Right ventricle myocardium inferior (tissue), 1 donor: ENCODE measurements at places on chromosomes 12 and 14. TPM values are rescaled to one million over a fixed set of nuclear protein-coding genes. Genes with fewer than 3 reads are reported as not detected.

The CD69 gene
- 0.32 TPM for total RNA-seq

The PNMA1 gene
- total RNA-seq: 14.9 TPM

The EGLN3 gene
- total RNA-seq: 136 TPM

GRCh38 chr12:105104762-105105161, 2.8 kb upstream of the WASHC4 start:
- DNase-seq: no peak

DNA sequence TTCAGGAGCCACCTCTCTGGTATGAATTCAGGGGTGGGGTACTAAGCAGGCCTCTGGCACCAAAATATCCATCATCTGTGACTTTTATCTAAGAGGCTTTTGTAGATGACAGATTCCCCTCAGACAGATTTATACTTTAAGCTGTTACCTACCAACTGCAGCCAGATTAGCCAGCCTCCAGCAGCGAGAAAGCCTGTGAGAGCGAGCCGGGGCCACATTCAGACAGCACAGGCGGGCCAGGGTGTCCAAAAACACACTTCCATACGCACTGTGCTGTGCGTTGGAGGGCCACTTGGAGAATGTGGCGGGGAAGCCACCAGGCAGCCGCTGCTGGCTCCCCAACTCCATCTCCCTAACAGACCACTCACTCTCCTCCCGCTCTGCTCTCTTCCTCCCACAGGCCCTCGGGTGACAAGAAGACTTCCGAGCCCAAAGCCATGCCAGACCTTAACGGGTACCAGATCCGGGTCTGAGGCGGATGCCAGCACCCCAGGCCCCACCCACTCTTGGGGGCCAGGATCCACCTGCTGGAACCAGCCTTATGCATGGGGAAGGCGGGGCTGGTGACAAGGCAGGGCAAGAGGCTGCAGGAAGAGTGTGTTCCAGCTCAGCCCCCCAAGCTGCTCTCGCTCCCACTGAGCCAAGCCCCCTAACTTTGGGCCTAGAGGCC, 17.4 kb downstream of the VASH1 start:
- DNase-seq: no peak

DNA sequence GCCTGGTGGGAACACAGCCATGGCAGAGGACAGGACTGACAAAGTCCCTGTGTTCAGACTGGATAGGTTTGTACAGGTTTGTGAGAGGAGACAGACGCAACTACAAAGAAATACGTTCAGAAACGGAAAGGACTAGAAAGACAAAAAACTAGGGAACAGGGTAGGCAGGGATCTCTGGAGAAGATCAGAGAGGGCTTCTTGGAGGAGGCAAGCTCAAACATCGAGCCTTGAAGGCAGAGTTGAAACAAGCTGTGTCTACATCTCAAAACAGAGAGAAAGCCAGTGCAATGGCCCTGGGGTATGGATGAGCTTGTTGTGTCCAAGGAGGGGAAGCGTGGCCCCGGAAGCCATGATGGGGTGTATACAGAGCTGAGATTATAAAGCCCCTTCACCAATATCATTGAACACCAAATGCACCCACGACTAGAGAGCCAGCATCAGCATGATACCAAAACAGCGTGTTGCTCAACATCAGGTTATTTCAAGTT, 89.6 kb upstream of the NCOR2 start:
- no peak for DNase-seq

DNA sequence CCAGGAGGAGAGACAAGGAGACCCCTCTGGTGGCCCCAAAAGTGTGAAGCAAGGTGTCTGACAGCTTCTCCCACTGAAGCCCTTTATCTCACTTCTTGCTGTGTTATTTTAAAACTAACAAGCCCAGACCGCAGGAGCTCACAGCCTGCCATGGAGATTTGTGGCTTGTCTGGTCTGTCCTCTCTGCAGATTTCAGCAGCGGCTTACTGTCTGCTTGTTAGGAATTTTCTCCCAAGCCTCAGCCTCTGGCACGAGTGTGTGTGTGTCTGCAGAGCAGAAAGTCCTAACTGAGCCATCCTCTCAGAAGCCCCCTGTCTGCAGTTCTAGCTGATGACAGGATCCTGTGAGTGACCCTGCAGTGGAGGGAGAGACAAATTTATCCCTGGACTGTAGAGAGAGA, 87.9 kb upstream of the HSPB8 start:
- no peak for DNase-seq

DNA sequence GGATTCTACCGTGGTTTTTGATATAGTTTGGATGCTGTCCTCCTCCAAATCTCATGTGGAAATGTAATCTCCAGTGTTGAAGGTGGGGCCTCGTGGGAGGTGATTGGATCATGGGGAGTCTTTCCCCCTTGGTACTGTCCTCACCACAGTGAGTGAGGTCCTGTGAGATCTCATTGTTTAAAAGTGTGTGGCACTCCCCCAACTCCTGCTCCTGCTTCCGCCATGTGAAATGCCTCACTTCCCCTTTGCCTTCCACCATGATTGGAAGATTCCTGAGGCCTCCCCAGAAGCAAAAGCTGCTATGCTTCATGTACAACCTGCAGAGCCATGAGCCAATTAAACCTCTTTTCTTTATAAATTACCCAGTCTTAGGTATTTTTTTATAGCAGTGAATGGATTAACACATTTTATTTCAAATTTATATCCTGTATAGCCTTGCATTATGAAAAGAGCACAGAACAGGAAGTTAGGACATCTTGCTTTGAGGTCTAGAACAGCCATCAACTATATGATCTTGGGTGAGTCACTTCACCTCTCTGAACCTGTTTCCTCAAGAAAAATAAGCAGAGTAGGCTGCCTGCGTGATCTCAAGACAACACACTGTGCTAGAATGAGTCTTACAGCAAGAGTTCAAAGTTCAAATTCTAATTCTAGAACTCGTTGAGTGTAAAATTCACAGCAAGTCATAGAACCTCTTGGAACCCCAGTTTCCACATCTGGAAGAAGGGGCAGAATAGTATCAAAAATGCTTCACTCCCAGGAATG, 160.9 kb upstream of the EEA1 start:
- DNase-seq: no peak

DNA sequence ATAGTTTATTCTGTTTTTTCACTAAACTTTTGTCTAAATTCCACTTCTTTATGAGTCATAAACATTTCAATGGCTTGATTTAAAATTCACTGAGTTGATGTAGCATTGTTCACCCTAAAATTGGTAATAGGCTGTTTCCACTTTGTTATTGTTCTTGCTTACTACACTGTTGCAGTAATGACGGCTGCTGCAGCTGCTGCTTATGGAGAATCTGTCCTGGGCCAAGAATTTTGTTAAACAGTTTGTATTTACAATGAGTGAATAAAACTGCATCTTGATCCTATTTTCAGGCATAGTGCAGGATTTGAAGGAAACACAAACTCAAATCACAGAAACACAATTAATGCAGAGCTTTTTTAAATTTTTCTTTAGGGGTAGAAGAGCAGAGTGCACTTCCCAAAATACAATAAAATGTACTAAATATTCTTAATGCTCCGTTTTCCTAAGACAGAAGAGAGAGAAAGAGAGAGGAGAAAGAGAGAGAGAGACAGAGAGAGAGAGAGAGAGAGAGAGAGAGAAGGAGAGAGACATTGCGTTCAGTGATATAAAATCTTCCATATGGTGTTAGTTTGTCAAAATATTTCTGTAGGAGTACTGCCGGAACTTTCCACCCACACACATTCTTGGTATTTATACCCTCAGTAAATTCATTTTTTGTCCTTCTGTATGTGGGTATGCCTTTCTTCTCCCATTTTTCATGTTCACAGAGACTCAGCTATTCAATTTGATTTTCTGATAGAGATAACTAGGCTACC, 266.4 kb downstream of the LRFN5 start:
- DNase-seq: no peak

DNA sequence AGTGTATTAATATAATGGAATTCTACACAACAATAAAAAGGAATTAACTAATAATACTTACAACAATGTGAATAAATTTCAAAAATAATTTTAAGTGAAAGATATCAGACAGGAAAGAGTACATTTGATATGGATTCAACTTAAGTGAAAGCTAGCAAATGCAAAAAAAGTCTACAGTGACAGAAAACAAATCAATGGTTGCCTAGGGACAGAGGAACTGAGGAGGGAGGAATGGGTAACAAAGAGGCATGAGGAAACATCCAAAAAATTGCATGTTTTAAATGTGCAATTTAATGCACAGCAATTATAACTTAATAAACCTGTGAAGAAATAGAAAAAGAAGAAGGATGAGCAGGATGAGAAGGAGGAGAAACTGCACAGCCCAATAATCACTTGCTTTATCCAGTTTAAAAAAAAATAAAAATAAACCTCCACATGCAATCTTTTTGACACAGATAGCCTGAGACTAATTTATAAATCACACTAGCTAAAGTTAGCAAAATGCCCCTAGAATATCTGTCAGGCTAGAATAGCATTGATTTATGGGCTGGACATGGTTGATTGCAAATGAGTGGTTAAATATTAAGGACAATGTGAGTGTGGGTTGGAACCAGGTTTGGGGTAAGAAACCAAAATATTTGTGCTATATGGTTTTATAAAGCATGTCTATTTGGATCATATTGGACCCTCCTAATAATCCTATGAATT, 1089.1 kb downstream of the TRHDE start:
- no peak for DNase-seq

- DNase-seq: no peak
Measured at GRCh38 chr12:12563290-12563928, 746 bp upstream of the DUSP16 start.

The POTEG gene
- total RNA-seq: not detected

DNA sequence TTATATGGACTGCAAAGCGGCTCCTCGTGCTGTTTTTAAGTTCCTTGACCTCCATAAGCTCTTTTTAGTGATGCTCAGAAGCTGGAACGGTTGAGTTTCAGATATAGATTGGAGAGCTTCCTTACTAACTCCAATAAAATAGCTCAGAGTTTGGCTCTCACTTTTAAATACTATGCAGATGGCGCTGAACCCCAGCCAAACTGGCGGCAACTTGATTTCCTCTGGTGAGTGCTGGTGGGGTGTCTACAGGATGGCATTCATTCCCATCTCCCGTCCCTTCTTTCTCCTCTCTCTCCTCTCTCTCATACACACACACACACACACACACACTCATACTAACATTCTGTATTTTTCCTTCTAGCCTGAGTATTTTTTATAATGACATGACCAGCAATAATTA, 346.3 kb downstream of the ETNK1 start:
- no peak for DNase-seq

DNA sequence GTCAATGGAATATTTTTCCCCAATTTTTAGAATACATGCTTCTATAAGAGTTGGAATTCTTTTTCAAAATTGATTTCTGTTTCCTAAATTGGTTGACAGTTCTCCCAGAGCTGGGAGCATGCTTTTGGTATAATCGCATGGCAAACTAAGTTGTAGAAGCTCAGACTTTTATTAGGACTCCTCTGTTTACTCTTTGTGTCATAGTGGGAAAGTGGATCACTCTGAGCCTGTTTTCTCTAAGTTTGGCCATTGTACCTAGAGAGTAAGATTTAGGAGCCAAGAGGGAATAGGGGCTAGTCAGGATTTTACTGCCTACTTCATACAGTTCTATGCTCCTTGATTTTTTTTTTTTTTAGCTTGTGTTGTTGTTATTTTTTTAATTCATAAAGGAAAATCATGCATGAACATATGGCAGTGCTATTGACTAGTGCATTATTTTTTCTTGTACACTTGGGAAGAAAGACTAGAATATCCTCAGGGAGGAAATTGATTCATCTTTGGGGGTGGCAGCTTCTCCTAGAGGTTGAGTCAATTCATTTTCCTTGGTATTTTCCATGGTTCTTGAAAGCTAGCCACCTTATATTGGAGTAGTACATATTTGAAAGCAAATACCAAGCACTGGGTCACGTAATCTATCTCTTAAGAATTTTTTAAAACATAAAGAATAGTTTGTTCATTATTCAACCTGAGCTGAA, 77.7 kb upstream of the TRAF3 start:
- no peak for DNase-seq

- no peak for DNase-seq
Measured at GRCh38 chr12:9951026-9951675, 19.0 kb upstream of the CLEC2A start.

The FAM186B gene
- total RNA-seq: 0.62 TPM

The MED13L gene
- total RNA-seq: 59.8 TPM

DNA sequence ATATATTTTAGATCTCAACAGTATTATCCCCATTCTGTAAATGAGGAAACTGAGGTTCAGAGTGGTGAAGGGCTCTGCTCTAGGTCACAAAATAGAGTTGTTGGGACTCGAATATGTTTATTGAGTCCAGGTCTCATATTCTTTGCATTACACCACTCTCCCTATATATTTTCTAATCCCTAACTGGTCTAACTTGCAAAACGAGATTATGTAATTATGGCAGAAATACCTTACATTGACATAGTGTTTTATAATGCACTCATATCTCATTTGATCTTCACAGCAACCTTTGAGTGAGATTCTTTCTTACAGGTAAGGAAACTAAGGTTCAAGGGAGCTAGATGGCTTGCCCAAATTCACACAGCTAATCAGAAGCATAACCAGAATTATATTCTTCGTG, 106.9 kb upstream of the LRIG3 start:
- no peak for DNase-seq

DNA sequence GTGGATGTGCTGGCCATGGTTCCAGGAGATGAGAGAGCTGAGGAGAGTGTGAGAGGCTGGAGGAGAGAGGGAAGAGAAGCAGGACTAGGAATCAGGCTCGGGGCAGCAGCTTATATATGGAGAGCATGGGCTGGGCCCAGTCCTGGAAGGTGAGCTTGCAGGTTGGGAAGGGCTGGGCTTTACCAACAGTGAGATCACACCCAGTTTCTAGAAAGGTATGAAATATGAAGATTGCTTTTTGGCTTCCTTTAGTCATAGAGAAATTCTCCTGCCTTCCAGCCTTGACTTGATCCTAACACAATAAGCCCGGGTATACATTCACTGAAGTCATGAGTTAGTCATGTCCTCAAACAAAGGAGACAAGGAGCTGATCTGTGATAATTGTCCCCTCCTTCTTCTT, at the start of gene KRT6A:
Gene KRT6A (minus strand): TSS at position 86 of the 400 bp plus-strand sequence. CDS start 69 bp downstream, at position 17.
- no peak for DNase-seq

The TRPV4 gene
- 0.32 TPM for total RNA-seq

The TDRD9 gene
- 2.5 TPM for total RNA-seq

DNA sequence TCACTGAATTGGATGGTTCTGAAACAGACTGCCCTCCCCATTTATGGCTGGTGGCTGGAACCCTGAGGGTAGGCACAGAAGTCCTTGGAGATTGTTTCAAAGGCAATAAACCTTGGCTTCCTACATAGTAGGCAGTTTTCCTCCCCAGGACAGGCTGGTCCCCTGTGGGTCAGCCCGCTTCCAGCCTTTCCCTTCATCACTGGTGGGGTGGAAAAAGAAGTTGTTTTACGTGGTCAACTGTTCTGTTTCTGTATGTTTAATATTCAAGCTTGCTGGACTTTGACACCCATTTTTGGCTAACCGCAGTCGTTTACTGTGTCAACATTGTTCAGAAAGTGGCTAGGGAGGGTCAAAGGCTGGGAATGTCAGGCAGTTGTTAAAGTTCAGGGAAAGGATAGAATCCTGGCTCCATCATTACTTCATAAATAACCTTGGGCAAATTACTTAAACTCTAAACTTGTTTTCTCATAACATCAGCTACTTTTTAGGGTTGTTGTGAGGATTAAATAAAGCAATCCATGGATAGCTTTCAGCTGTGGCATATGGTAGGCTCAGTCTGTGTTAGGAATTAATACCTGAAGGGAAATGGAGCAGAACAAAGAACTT, 2.4 kb downstream of the KLHDC2 start:
- no peak for DNase-seq

The COL2A1 gene
- not detected for total RNA-seq
